ENCODE measurements at places on chromosomes 2 and 18. TPM values are rescaled to one million over a fixed set of nuclear protein-coding genes. Genes with fewer than 3 reads are reported as not detected.

The FNDC4 gene
- total RNA-seq, result 6.9 TPM

The KIF5C gene
- total RNA-seq, result 24.3 TPM

The SLC23A3 gene
- 1.2 TPM for total RNA-seq

The ANTXR1 gene
- 71.7 TPM for total RNA-seq

The SLC66A2 gene
- total RNA-seq, result 25.3 TPM

The ASIC4 gene
- 0.70 TPM for total RNA-seq

The ANKRD30B gene
- total RNA-seq, result not detected

The ZNF519 gene
- 7.7 TPM for total RNA-seq

The LCT gene
- not detected for total RNA-seq

The REEP1 gene
- 1.1 TPM for total RNA-seq

The NDUFS1 gene
- 100 TPM for total RNA-seq

GRCh38 chr2:98556344-98557033, 51.8 kb downstream of the COA5 start:
- no peak for DNase-seq

DNA sequence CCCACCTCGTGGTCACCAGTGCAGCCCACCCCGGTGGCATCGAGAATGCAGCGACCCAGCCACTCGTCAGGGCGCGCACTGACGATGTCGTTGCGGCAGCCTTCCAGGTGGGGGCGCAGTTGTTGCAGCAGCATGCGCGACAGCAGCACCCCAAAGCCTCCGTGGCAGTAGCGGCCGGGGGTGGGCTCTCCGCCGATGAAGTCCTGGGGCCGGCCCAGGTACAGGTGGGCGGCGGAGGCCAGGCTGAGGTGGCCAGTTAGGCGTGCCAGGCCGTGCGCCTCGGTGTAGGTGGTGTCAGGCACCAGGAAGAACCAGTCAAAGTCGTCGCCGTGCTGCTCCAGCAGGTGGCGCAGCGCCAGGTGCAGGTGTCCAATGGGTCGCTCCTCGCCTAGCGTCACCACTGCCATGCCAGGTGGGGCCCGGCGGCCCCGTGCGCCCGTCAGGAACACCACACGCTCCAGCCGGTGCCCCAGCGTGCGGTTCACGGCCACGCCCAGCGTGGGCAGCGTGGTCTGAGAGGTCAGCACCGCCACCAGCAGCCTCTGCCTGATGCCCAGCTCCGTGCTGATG, 1.9 kb downstream of the CHPF start:
- peak; percentile 46 for DNase-seq

DNA sequence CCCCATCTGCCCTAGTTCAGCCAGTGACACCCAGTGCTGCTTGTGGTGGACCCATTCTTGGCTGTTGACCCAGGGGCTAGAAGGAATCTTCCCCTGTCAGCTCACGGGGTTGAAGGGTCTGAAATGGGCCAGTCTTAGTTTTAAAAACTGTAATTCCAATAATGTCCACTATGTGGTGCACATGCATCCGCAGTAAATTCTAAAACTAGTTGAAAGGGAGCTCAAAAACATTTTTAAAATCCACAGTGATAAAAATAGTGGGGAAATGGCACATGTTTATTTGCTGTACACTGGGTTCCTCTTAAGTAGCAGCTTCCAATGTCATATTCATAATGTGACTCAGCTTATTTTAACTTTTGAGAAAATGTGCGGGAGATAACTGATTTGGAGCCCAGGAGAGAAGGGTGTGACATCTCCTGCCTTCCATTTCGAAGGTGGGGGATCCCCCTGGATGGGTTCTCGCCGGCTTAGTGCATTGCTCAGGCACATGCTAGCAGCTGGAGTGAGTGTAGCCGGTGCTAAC, 32.8 kb downstream of the GRHL1 start:
- DNase-seq, result peak; percentile 32

- DNase-seq, result no peak
Measured at GRCh38 chr2:199966405-199966804, 11.0 kb downstream of the MAIP1 start.

- no peak for DNase-seq
Measured at GRCh38 chr2:134348760-134349159, 94.9 kb downstream of the MGAT5 start.

GRCh38 chr2:14690926-14691325, 58.4 kb downstream of the LRATD1 start:
- DNase-seq, result no peak

DNA sequence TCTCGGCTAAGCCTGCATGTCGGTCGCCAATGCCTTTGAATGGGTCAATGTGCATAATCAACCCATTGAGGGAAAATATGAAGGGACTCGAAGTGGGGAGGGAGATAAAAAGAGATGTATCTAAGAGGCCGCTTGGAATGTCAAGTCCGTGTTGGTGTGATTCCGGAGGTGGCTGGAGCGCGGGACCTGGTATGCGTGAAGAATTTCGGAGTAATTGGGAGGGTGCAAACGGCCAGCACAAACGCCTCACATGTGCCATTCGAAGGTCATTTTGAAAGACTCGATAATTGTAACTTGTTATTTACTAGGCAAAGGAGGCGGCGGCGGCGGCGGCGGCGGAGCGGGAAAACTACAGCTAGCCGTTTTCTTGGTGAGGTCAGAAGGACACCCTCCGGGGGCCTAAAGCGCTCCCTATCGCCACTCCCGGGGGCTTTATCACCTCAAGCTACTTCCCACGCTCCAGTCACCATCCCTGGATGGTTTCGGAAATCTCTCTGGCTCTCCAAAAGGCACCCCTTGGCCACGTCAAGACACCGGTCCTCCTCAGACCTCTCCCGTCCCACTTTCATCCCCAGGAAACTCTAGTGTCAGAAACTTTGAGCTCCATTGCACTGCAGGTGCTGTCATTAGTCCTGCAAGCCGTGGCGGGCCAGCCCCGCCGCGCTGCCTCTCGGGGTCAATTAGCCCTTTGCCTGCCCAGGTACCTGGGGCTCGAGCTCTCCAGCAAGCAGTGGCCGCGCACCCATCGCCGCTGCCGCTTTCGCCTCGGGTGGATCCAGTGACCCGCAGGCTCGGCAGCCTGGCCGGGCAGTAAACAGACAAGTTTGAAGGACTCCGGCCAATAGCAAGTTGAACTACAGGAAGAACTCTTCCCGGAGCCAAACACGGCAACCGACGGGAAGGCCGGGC, 1.5 kb downstream of the ERBB4 start:
- DNase-seq, result no peak

GRCh38 chr2:191899410-191899809, 52.5 kb upstream of the CAVIN2 start:
- DNase-seq, result peak; percentile 90

- DNase-seq, result no peak
Measured at GRCh38 chr2:97708048-97708380, 5.4 kb upstream of the ZAP70 start.

DNA sequence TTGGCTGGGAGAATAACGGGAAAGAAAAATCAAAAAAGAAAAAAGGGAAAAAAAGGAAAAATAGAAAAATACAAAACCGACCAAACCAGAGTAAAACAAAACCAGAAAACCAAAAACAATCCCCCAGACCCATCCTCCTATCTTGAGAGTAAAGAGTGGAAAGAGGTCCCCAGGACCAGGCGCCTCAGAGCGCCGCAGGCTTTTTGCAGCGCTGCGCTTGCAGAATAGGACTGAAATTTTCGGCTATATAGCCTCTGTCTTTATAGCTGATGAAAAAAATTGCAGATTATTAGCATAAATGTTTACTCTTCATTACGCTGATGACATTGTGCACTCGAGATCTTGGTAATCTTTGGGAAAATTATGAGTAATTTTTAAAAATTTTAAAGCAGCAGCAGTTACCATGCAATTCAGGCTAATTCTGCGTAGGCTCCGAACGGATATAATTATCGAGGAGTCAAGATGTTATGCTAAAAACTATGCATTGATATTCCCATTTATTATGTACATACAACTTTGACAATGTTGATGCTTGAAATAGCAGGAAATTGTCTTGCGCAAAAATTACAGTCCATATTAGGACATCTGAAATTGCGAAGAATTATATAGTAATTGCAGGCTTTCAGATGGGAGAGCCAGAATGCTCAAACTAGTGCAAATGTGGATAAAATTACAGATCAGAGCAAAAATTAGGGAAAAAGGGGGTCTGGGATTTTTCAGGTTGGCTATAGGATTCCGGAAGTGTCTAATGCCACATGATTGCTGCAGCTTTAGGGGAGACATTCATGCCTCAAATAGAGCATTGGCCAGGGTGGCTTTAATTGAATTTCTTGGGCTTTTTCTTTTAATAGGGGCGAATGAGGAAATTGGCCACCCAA, 8.3 kb downstream of the DLX1 start:
- DNase-seq, result no peak

DNA sequence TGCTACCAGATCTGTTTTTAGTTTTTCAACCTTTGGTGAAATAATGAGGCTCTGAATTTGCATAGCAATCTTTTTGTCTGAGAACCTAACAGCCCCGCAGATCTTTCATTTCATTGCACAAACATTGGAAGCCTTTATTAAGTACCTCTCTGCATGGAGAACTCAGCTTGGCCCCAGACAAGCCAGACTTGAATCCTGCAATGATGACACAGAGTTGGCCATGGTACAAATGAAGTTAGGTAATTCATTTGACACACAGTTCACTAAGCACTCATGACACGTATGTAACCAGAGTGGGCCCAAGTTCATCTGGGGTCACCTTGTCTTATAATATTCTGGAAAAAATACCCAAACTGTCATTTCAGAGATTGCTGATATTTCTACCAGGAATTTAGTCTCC, 439.1 kb upstream of the ID2 start:
- DNase-seq, result peak; percentile 18

GRCh38 chr2:96916646-96917543, 47.0 kb upstream of the SEMA4C start:
- no peak for DNase-seq

DNA sequence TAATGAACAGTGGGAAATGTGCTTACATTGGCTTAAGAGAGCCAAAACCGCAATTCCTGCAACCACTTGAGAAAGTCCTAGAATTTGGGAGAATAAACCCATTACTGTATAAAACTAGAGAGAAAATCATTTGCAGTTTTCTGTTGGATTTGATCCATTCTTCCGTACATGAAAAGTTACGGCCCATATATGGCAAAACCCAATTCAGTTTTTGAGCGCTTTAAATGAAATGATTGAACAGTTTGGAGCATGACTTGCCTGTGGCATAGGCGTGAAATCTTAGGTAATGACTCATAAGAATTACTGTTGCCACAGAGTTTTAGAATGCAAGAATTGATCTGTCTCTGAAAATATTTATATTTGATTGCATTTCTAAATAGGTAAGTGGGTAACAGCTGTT, 52.0 kb downstream of the PHLPP1 start:
- peak; percentile 88 for DNase-seq

DNA sequence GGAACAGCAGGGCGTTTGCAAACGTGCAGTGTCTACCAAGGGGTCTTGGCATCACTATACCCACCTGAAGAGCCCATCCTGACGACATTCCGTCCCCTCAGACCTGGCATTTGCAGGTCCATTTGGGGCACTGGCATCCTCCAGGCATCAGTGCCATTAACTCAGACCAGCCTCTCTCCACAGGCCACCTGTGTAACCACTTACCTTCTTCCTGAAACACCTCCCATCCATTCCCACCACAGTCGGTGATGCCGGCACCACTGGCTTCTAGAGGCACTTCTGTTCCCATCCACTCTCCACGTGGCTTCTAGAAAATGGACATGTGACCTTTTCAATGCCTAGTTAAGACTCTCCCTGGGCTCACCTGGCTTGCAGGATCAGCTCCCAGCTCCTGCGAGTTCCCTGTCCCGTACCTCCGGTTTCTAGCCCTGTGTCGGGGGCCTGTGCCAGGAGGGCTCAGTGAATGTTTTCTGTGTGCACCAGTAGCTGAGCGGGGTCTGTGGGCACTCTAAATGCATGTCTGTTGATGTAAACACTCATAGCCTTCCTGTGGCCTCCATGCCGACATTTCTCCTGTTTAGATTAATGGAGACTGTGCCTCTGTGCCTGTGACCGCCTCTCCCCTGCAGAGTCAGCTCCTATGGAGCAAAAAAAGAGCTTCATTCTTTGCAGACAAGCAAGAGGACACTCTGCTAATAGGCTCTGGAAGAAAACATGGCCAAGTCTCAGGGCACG, 458.0 kb upstream of the HS6ST1 start:
- no peak for DNase-seq

DNA sequence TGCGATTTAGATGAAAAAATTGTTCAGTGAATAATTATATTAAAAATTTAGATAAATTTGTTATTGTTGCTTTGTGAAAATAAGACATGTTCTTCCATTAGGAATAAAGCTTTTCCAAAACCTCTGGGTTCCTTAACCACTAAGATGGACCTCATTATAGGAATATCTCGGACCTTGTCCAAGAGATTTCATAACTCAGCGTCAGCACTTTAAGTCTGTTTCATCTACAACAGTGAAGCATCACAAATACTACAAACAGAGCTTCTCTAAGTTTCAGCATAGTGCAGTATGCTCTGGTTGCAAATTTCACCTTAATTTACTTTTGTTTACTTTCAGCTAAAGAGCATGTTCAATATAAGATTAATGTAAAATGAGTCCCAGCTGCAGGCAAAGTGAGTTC, 150.3 kb downstream of the UBE2E3 start:
- no peak for DNase-seq

DNA sequence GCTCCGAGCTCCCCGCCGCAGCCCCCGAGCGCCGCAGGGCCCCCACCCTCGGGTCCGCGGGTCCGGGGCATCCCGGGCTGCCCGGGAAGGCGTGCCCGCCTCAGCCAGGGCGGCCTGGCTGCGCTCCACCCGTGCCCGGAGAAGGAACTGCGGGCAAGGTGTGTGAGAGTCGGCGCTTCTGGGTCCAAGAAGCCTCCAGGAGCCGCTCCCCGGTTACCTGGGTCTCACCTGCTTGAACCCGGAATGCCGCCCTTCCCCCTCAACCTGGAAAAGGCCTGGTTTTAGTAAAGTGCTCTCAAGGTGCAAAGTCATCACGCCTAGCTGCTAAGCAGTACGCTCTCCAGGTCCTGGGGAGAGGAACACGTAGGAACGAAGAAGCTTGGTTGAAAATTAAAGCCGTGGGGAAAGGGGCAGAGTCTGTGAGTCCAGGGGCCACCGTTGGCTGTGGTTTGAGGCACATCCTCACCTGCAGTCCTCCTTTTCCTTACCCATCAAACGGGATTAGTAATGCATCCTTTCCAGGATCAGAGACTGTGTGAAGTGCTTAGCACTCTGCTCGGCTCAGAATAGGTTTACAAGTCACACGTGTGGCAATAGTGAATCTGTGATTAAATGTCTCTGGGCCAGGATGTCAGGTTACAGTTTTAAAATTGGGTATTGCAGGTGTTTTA, 1.2 kb downstream of the ASAP2 start:
- no peak for DNase-seq

DNA sequence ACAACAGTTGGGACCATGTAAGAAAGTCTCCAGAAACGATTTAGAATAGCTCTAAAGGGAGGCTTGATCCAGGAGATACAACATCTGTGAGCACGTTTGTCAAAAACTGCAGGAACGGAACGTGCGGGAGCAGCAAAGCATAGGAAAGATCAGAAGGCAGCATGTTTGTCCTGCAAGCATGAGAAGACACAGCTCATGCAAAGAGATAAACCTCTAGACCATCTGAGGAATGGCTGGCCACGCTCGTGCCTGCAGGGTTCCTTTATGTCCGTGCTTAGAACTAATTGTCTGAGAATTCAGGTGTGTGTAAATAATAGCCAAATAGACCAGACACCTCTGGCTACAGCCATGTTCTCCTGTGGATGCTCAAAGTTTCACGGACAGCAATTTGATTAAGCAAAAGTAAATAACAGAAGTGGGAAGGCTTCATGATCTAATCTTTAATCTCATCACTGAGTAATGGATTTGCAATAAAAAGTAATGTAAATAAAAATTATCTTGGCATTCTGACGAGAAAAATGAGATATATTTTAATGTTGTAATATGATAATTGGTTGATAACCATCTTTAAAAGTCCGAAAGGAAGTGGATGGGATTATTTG, 534.8 kb upstream of the CDH7 start:
- DNase-seq, result no peak

Data from astrocyte (in vitro differentiated cells and primary cell).